Right kidney (tissue), 9 donors: ENCODE measurements at places on chromosomes 7 and 10.
A peak's percentile ranks its signal among the peaks of the same experiment; 100 is the strongest.

DNA sequence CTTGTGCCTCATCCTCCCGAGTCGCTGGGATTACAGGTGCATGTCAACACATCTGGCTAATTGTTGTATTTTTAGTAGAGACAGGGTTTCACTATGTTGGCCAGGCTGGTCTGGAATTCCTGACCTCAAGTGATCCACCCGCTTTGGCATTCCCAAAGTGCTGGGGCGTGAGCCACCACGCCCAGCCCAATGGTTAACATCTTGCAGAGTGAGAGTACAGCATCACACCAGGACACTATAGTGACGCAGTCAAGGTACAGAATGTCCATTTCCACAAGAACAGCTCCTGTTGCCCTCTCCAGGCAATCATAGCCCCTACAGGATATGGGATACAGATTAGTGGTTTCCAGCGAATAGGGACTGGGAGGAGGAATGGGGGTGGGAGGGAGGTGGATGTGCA lies 34.0 kb downstream of the MYO1G start:
- no peak for DNase-seq

DNA sequence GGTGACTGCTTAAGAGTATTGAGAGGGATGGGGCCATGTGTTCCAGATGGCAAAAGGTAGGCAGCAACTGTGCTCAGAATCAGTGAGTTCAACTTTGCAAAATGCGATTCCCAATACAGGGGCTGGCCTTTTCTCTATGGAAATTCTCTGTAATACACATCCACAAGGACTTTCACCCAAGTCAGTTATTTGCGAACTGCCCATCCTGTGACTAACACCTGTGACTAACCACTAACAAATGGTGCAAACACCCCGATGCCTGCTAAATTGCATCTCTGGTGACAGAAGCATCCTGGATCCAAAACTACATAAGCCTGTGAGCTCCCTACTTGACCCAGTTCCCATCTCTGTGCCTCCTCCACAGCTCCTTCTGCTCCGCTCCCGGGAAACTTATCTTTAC lies 9.0 kb upstream of the CUZD1 start:
- DNase-seq: no peak

GRCh38 chr10:79001082-79001885 lies 67.5 kb upstream of the ZMIZ1 start:
- no peak for DNase-seq

- DNase-seq: no peak
These were observed 146.3 kb upstream of the TPK1 start for GRCh38 chr7:144982133-144982532.

- DNase-seq: no peak
These were observed 318.5 kb downstream of the THSD7A start for GRCh38 chr7:11513460-11513859.

- no peak for DNase-seq
These were observed 40.5 kb downstream of the CAPZA2 start for GRCh38 chr7:116902867-116903266.

DNA sequence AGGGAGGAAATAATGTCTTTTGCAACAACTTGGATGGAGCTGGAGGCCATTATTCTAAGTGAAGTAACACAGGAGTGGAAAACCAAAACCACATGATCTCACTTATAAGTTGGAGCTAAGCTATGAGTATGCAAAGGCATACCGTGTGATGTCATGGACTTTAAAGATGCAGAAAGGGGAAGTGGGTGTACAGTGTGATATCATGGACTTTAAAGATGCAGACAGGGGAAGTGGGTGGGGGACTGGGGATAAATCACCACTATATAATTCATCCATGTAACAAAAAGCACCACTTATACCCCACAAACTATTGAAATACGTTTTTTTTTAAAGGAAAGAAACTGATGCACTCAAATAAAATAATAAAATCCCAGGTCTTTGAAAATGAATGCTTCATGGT lies 29.5 kb downstream of the LYZL2 start:
- DNase-seq: no peak

DNA sequence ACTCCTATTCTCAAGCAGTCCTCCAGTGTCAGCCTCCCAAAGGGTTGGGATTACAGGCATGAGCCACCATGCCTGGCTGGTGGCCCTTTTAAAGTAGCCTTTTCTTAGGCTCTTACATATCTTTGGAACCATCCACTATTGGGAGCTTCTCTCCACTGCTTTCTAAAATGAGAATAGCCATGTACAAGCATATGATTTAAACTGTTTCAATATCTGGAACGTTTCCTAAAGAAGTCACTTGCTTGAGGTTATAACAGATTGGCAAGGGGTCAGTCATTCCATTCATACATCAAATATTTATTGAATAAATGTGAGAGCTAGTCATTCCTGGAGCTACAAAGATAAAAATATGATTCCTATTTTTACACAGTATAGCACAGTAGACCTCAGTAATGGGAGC lies 97.4 kb upstream of the LRGUK start:
- no peak for DNase-seq

GRCh38 chr10:32005050-32005449 lies 51.2 kb downstream of the KIF5B start:
- DNase-seq: peak; percentile 15

DNA sequence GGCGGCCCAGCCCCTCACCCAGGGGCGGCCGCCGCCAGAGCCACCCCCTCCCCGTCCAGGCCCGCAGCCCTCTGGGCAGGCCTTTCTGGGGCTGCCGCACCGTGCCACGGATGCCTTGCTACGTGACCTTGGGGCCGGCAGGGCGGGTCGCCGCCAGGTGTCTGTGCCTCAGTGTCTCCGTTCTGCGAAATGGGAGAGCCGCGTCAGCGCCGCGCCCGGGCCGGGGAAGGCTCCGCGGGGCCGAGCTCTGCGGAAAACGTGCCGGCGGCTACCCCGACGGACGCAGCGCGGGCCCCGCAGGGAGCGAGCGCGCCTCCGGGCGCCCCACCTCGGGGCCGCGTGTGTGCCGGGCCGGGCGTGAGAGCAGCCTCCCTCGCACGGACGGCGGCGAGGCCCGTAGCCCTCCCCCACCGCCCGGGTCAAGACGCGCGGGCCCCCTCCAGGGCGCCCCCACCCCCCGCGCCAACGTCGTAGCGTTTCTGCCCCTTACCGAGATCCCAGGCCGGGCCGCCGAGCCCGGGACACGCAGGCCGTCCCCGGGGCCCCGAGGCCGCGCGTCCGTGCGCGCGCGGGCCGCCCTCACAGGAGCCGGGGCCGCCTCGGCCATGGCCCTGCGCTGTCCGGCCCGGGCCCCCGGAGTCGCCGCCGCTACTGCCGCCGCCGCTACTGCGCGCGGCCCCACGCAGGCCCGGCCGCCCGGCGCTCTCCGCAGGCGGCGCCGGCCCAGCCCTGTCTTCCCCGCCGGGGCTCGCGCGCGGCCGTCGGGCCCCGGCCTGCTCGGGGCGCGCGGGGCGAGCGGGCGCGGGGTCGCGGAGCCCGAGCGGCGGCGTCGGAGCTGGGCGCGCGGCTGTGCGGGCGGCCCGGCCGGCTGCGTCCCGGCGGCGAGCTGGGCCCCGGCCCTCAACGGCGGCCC lies 1.1 kb downstream of the ZNF777 start:
- peak; percentile 31 for DNase-seq

DNA sequence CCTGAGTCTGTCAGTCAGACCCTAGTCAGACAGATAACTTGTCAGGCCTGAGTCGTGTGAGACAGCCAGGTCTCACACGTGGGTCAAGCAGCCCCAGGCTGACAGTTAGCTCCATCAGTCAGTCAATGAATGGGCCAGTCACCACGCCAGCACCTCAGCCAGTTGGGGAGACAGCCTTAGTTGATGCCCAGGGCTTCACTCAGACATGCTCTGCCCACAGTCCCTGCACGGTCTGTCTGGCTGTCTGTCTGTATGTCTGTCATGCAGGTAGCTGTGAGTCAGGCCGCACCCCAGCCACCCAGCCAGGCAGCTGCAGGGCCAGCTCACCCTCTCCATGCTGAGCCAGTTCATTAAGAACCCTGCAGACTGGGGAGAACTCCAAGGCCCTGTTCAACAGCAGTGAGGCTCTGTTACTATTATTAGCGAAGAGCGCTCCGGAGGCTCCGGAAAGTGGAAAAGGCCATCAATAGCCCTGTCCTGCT lies 141.1 kb upstream of the PCBD1 start:
- DNase-seq: no peak

DNA sequence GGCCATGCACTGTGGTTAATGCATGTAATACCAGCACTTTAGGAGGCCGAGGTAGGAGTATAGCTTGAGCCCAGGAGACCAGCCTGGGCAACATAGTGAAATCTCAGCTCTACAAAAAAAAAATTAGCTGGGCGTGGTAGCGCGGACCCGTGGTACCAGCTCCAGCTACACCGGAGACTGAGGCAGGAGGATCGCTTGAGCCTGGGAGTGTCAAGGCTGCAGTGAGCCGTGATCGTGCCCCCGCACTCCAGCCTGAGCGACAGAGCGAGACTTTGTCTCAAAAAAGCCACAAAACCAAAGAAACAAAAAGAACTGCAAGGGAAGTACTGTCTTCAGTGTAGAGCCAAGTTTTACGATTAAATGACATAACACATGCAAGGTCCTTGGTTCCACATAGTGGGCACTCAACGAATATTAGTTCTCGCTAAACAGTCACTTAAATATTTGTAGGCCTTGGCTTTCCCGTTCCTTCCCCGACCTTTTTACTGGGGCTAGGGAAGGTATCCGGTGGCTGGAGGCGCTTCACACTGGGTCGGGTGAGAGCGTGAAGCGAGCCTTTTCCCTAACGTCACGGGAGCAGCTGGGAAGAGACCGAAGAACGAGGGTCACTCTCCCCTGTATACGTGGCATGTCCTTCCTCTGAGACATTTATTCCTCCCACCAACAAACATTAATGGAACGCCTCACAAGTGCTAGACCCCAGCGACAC lies 993 bp upstream of the SND1 start:
- no peak for DNase-seq

DNA sequence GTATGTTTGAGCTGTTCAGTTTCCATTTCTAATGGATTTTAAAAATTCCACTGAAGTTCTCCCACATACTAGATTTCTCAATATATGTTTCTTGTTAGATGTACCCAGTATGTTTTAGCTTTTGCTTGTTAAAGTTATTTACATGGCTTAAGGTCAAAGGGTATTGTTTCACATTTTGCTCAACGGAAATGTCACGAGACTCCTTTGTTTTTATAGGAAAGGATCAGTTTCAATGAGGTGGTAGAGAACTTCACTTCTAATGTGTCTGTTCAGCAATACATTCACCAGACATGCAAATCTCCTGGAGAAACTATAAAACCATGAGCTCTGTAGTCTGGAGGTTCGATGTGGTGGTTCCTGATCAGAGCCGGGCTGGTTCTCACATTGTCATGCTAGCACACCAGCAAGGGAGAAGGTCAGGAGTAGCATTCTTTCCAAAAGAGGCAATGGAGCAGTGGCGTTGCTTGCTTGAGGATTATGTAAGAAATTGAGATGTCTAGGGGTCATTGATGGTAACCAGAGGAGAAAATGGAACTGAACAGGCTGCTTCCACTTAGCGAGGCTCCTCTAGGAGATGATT lies 114.0 kb downstream of the RAB18 start:
- DNase-seq: no peak

DNA sequence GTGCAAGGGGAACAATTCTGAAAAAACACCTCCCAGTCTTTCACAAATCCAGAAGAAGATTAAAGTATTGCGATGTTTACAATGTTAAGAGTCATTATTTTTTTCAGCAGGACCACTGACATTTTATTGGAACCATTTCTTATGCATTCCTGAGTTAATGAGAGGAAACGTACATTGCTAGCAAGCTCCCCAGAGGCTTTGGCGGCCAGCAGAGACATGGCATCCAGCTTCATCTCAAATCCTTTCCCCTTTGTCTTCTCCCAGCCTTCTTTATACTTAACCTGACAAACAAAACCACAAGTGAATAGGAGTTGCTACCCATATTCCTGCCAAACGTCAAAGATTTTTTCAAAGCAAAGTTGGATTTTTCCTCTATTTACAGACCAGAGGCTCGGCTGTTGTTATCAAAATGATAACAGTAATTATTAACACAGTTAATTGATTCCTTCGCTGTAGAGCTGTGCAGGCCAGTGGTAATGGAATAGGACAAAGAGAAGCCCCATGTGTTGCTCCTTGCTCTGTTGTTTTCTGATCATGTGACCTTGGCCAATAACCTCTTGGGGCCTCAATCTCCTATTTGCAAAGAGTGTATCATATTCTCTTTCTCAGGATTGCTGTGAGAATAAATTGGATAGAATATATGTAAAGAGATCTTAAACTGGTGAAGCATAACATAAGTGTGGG lies 32.0 kb downstream of the NRAP start:
- no peak for DNase-seq

GRCh38 chr10:84845628-84846261 lies 517.4 kb downstream of the CCSER2 start:
- no peak for DNase-seq

GRCh38 chr10:36349445-36350078 lies 707.5 kb upstream of the FZD8 start:
- no peak for DNase-seq

GRCh38 chr7:51665045-51665780 lies 348.6 kb upstream of the COBL start:
- DNase-seq: no peak

- DNase-seq: peak; percentile 86
These were observed at the start of gene PALD1 for GRCh38 chr10:70478191-70479164. Gene PALD1 (plus strand): TSS chr10:70478767. CDS start chr10:70525952, 47,185 bp downstream.

GRCh38 chr10:108363576-108363975 lies 1199.1 kb upstream of the SORCS1 start:
- DNase-seq: no peak

DNA sequence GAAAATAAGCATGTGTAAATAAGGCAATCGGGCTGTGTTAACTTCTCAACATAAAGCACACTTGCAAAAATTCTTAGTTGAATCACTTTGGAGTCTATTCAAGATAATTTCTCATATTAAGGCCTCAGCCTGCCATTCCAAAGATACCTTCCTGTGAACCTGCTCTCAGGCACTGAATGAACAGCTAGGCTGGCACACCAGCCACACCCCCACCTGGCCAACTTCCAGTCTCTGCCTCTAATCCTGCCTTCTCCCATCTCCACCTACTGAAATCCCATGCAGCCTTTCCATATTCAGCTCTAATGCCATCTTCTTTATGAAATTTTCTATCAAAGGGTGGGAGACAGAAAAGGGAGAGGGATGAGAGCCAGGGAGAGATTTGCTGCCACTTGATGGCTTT lies 17.1 kb upstream of the MACROH2A2 start:
- no peak for DNase-seq

GRCh38 chr10:81911328-81911727 lies 36.3 kb downstream of the NRG3 start:
- DNase-seq: no peak

GRCh38 chr7:155291045-155291530 lies 6.6 kb upstream of the INSIG1 start:
- no peak for DNase-seq

GRCh38 chr7:108535257-108535656 lies 9.3 kb upstream of the PNPLA8 start:
- no peak for DNase-seq

- DNase-seq: no peak
These were observed 36.3 kb downstream of the CSTF2T start for GRCh38 chr10:51663086-51663485.

GRCh38 chr10:75051308-75051707 lies 60.1 kb upstream of the SAMD8 start:
- DNase-seq: no peak

- peak; percentile 96 for DNase-seq
These were observed 505 bp downstream of the HNRNPA2B1 start for GRCh38 chr7:26200038-26200443.
